CD14-positive monocyte (primary cell): ENCODE measurements at places on chromosomes 3 and 15. TPM values are rescaled to one million over a fixed set of nuclear protein-coding genes. Genes with fewer than 3 reads are reported as not detected.

PCBP4 gene
- 0.09 TPM for polyA plus RNA-seq

B3GALNT1 gene
- polyA plus RNA-seq = 0.16 TPM

ANKRD63 gene
- polyA plus RNA-seq = not detected

UBAP1L gene
- polyA plus RNA-seq = 3.0 and 4.8 TPM in 2 replicates

CCR9 gene
- not detected for polyA plus RNA-seq

TNNC1 gene
- not detected in 2 replicates for polyA plus RNA-seq

CADM2 gene
- not detected for polyA plus RNA-seq

BFSP2 gene
- polyA plus RNA-seq = not detected

SERINC4 gene
- polyA plus RNA-seq = 0.70 TPM

CD96 gene
- 0.03 and 0.05 TPM in 2 replicates for polyA plus RNA-seq

PRRT3 gene
- polyA plus RNA-seq = 0.11 TPM

PCSK6 gene
- polyA plus RNA-seq = 0.05 TPM

AQP9 gene
- 112 TPM for polyA plus RNA-seq

TM6SF1 gene
- polyA plus RNA-seq = 13.5 and 21.3 TPM in 2 replicates

GALNT15 gene
- polyA plus RNA-seq = not detected in 2 replicates

RBMS3 gene
- not detected for polyA plus RNA-seq

B3GNT5 gene
- 2.5 and 14.2 TPM in 2 replicates for polyA plus RNA-seq

FES gene
- polyA plus RNA-seq = 157 TPM

PPP1R14D gene
- not detected for polyA plus RNA-seq

RAB6B gene
- polyA plus RNA-seq = not detected in 2 replicates

SLC28A2 gene
- not detected for polyA plus RNA-seq

CHRM5 gene
- polyA plus RNA-seq = not detected in 2 replicates

OR5K2 gene
- not detected for polyA plus RNA-seq

ROPN1 gene
- not detected in 2 replicates for polyA plus RNA-seq
